Kidney glomerular epithelial cell (primary cell): ENCODE measurements at places on chromosomes 7 and 10.

GRCh38 chr7:20964281-20964918 is 177.7 kb upstream of the SP8 start:
- DNase-seq: no peak

DNA sequence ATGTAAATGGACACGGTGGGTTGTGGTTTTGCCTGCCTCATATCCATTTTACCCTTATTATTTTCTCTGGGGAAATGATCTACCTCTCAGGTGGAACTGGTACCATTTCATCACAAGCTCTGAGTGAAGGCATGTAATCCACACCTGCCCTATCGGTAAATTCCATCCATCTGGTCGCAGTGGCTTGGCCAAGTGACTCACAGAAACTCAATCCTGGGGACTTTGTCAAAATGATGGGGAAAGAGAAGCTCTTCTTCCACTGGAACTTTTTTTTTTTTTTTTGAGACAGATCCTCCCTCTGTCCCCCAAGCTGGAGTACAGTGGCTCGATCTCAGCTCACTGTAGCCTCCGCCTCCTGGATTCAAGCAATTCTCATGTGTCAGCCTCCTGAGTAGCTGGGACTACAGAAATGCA is 48.2 kb upstream of the ANKRD1 start:
- no peak for DNase-seq

DNA sequence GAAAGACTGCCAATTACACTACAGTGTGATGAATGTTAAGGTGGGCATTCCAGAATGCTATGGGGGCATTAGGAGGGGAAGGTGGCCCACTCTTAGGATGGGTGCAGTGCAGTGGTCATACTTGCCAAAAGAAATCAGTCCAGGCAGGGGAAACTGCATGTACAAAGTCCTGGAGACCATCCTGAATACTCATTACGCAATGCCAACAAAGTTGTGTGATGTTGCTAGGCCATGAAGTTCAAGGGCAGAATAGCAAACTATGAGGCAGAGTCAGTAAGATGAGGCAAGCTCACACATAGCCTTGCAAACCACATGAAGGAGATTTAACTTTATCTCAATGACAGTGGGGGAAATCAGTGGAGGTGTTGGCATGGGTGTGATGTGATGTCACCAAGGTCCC is 49.8 kb upstream of the SLC35B4 start:
- no peak for DNase-seq

DNA sequence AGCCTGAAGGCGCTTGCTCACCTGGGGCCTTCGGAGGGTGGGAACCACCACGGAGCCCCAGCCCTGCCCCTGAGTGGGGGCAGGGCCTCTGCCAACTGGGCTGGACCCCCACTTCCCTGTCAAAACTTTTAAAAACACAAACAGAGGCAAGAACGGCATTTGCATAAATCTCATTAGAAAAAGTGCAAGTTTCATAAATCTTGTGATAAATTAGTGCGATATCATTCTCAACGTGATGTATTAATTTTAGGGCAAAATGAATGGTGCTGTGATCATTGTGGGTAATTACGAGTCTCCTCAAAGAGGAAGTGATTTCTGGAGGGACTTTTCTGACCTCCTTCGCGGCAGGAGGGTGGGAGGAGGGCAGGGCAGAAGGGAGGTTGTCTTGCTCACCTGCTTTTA is 98.3 kb downstream of the CDH23 start:
- DNase-seq: no peak

GRCh38 chr10:23413629-23414089 is 25.2 kb upstream of the OTUD1 start:
- no peak for DNase-seq

DNA sequence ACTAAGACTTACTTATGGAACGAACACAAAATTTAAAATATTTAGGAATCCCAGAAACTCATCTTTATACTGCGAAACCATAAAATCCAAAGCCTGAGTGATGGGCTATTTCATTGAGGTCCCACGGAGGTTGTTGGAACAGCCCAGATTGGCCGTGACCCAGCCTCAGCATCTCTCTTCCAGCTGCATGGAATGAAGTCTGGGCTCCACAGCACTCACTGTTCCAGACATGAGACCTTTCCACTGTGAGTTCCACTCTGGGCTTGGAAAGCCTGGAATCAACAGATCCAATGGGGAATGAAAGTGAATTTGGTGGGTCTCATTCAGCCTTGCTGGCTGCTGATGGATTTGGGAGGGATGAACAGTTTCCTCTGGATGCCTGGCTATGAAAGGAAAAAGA is 184.9 kb downstream of the EMX2 start:
- DNase-seq: no peak

GRCh38 chr7:154438571-154439367 is 386.6 kb downstream of the DPP6 start:
- no peak for DNase-seq

- peak; percentile 83 for DNase-seq
Measured at GRCh38 chr10:110357252-110357780, 52.6 kb upstream of the SMNDC1 start.

DNA sequence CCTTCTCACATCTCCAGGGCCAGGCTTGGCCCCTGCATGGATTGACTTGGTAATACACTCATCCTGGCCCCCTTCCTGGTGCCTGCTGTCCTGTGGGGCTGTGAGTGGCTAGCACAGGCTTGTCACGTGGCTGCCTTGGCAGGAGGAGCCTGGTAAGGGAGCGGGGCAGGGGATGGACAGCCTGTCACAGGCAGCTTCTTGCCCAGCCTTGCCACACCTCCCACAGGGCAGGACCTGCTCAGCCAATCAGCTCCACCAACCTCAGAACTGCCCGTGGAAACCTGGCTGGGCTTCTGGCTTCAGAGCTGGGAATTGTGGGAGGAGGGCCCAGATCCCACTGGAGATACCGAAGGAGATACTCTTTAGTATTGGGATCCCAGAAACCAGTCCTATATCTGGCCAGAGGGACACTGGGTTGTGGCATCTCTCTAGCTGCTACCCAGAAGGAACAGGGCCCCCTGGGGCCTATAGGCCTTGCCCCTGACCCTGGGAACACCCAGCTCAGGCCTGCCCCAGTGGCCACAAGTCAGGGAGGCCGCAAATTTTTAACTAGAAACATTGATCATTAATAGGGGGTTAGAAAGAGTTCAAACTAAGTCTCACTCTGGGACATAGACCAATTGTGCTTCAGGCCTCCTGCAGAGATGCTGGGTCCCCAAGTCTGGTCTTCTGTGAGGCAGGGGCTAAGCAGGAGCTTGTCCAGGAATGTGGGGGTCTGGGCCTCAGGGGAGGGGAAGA is at the start of gene HOGA1:
HOGA1 (plus strand) TSS at position 330 of the 738 bp plus-strand sequence; CDS start at position 645, 315 bp downstream.
- peak; percentile 95 for DNase-seq

DNA sequence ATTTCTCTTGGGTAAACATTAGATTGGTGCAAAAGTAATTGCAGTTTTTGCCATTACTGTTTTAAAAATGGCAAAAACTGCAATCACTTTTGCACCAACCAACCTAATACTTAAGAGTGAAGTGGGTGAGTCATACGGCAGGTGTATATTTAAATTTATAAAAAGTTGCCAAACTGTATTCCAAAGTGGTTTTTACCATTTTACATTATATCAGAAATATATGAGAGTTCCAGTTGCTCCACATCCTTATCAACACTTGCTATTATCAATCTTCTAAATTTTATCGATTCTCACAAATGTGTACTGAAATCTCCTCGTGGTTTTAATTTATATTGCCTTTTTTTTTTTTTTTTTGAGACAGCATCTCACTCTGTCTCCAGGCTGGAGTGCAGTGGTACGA is 3.5 kb upstream of the SCRN1 start:
- no peak for DNase-seq

DNA sequence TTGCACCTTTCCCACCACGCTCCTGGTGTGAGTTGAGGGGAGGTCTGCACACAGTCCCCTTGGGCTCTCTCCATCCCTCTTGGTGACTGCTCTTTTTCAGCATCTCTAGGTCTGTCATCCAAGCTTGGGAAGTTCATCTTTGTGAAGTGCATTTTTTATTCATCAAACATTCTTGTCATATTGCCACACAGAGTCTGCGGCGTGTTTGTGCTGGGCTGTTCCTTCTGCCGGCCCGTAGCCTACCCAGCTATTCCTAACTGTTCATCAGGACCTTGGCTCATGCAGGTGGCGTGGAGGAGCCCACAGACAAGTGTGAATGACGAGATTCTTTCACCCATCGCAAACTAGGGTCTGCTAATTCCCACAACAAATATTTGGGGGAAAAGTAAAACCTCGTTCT is 164.8 kb downstream of the RTKN2 start:
- no peak for DNase-seq

DNA sequence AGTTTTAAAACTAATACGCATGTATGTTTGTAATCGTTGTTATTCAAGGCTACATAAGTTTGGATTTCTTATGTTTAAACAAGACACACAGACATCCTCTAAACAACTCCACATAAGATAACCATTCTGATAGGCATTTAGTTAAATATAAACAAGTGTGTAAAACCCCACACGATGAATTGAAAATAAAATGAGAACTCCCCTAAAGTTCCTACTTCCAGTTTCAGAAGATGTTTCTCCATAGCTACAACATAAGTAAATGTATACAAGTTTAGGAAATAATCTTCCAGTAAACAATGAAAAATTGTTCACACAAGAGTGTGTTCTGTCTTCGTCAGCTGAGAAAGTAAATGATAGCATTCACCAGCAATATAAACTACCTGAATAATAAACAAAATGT is 246.8 kb downstream of the RNLS start:
- DNase-seq: no peak

DNA sequence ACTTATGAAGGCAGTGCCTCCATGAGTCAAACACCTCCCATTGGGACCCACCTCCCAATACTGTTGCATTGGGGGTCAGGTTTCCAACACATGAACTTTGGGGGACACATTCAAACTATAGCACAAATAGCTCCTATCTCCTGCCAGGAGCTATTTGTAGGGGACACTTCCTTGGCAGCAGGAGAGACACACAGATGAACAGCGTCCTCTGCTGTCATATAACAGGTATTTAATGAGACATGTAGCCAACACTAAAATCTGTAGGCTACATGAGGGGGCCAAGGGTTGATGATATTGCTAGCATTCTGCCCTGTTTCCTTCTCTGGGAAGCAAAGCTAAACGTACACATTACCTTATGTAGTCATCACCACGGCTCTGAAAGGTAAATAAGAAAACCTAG is 2.6 kb upstream of the GPR26 start:
- DNase-seq: no peak

DNA sequence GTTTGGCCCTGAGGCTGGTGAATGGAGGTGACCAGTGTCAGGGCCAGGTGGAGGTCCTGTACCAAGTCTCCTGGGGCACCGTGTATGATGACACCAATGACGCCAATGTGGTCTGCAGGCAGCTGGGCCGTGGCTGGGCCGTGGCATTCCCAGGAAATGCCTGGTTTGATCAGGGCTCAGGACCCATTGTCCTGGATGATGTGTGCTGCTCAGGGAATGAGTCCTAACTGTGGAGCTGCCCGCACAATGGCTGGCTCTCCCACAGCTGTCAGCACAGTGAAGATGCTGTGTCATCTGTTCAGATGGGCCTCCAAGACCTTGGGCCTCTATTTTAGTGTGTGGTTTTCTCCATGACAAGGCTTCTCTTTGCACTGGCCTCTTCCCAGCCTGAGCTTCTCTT is 64.0 kb downstream of the DMBT1 start:
- DNase-seq: no peak

DNA sequence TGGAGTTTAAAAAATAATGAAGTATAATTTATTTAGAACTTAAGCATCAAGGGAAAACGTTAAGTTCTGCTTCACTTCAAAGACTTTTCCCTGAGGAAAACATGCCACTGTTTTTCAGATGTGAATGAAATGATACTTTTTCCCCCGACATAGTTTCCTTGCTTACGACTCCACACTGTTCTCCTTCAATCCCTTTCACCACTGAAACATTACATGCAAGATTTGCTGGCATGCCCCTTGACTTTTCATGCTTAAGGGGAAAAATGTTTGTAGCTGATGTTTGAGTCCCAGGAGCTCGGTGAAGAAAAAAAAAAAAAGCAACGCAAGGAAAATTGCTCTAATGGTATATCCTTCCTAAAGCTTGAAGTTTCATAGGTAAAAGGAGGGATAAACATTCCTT is 10.0 kb downstream of the GLI3 start:
- no peak for DNase-seq

DNA sequence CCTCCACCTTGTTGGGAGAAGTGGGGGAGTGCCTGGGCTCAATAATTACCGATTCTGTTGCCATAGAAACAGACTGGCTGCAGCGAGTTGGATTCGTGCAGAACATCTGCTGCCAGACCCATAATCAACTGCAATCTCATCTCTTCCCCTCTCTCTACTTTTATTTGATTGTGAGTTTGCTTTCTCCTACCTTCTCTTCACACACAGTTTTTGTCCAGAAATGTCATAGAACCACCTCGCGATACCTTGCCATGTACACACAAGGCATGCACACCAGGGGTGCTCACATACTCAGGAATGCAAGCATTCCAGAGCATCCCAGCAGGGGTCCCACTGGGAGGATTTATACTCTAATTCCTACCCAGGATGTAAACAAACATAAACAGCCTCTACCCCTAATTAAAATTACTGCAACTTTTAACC is 262.2 kb upstream of the AOAH start:
- DNase-seq: no peak

DNA sequence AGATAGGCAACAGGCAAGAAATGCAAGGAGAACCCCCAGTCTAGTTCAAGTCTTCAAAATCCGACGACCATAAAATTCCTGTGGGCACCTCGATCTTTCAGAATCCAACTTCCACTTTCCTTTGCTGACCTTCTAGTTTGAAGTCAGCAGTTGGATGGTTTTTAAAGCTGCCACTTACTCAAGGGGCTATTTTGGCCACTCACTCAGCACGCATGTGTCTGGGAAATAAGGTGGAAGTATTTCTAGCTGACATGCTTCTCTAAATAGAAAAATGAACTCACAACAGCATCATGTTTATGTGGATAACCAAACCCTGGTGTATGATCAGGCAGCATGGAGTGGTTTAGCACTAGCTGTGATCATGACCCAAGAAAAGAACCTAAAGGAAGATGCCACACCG is at the start of gene NRAP:
NRAP (minus strand) TSS at position 134 of the 400 bp plus-strand sequence. CDS start 159 bp downstream, outside the sequence.
- DNase-seq: no peak

- no peak for DNase-seq
Measured at GRCh38 chr10:54607983-54608382, 193.0 kb downstream of the PCDH15 start.

DNA sequence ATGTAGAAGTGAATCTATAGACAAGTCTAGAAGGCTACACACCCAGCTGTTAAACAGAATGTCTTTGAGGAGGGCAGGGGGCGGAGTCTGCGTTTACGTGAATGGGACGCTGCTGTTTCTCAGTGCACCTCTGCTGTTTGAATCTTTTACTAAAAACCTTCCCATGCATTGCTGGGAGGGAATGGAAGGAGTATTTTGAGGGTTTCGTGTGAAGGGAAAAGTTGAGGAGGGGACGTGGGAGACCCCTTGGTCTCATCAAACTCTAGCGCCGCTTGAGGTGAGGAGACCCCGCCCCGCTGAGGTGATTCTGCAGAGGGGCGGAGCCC is 492 bp upstream of the VCL start:
- DNase-seq: peak; percentile 84

GRCh38 chr7:130793855-130794618 is 60.0 kb upstream of the KLF14 start:
- no peak for DNase-seq

DNA sequence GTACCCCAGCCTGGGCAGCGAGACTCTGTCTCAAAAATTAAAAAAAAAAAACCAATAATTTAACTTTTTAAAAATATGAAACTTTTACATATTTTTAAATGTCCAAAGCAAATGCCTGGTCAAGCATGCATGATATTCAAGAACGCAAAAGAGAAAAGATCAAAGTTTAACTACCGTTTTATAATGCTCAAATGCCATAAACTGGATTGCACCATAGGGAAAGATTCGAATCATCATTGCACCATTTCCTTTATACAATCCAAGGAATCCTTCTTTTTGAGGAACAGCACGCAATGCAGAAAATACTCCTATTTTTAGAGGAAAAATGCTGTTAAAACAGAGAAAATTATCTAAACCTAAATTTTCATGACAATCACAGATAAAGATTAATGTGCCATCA is 20.9 kb downstream of the SLC25A16 start:
- DNase-seq: no peak
